HS-27A (cell line): ENCODE measurements at places on chromosomes 4 and X.

DNA sequence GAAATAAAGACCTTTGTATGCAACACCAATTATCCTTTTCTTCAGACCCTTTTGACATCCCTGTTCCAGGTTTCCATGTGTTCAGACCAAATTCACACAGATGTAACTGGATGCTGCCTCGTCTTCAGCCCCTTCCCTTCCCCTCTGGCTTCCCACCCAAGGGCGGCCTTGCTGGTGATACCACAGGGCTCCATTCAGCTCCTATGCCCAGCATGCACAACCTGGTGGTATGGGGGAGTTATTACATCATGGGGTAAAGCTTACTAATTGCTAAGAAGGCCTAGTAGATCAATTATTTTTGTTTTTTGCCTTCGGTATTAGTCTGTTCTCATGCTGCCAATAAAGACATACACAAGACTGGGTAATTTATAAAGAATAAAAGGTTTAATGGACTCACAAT is 317.0 kb upstream of the CXXC4 start:
- DNase-seq = no peak

GRCh38 chr4:146224326-146224966 is 10.1 kb downstream of the REELD1 start:
- DNase-seq = no peak

DNA sequence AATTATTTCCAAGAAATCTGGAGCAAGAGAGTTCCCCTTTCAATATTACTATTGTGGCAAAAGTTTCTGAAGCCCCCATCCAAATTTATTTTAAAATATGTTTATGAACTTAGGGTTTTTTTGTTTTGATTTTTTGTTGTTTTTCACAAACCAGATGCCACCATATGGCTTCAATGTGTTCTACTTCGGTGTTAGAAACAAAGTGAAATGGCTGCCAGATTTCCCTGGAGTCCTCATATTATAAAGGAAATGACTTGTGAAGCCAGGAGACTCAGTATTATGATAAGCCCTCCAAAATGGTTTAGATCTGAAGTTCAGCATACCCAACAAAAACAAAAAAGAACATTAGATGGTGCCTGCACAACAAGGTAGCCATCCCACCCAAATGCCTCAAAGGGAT is 154.2 kb upstream of the SPANXC start:
- DNase-seq = no peak

- DNase-seq = no peak
Observed at GRCh38 chr4:152109531-152110509, 349.0 kb upstream of the GATB start.

DNA sequence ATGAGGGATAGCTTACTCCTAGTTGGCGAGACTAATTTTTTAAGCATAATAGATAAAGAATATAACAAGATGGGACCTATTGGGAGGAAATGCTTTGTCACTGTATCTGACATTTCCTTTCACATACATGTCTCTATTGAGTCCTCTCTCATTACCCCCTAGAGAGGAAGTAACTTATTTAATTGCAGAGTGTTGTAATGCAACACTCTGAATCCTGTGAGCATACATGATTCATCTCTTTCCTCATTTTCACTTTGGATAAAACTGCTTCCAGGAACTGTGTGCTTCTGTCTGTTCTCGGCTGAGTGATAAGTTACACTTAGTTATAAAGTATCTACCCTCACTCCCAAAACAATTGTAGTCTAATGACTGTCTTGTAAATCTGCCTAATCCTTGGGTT is 266.1 kb upstream of the ANXA10 start:
- no peak for DNase-seq

DNA sequence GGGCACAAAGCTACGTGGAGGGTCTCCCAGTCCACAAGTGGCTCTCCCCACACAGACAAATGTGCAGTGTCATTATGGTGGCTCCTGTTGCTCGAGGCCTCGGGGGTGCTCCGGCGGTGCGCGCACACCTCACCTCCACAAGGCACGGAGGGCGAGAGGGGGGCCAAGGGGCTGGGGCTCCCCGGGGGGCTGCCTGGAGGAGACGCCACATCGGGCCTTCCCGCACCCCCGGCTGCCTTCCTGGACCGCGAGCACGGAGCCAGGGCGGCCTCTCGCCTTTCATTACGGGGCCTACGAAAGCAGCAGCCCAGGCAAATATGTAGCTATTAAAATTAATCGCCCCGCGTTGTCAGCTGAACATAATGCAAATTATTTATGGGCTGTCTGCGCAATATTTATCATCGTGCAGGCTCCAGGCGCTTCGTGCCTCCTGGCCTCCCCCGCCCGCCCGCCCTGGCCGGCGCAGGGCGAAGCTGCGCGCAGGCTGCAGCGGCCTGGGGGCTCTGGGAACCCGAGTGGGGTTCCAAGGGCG is 70.8 kb upstream of the BCOR start:
- DNase-seq = no peak

DNA sequence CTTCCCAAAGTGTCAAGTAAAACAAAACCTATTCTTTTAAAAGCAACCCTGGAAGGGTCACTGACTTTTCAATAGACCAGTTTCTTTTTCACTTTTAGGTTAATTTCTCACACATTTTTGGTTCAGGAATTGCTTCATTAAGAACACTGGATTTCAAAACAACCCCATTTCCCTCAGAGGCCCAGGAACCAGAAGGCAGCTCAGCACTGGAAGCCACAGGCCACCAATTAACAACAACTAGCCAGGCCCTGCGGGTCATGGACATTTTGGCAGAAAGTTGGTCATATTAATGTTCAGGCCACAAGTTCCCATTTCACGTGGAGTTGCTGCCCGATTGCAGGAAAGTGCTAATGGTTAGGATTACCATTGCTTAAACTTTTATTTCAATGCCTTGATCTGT is 39.8 kb downstream of the HAND2 start:
- DNase-seq = no peak

DNA sequence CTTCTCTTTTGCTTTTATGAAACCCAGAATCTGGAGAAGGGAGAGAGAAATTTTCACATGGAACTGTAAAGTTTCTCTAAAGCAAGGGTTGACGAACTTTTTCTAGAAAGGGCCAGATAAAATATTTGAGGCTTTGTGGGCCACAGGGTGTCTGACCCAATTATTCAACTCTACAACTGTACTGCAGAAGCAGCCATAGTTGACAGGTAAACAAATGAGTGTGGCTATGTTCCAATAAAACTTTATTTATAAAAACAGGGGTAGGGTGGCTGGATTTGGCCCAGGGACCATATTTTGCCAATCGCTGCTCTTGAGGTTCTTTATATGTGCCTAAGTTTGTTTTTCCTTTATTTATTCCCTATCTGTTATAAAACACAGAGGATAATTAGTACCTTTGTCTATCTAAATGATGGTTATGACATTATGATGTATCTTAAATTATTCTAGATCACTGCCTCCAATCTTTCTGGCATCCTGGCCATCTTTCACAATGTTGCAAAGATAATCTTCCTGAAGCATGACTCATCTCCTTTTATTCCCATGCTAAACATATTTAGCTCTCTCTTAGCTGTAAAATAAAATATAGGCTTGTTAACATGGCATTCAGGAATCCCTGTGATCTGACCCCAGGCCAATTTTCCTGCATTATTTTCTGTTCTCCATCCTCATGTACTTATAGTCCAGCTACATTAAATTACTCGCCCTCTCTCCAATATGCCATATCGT is 106.8 kb upstream of the CBLL2 start:
- DNase-seq = no peak

GRCh38 chrX:16144420-16144819 is 21.1 kb downstream of the GRPR start:
- DNase-seq = no peak

DNA sequence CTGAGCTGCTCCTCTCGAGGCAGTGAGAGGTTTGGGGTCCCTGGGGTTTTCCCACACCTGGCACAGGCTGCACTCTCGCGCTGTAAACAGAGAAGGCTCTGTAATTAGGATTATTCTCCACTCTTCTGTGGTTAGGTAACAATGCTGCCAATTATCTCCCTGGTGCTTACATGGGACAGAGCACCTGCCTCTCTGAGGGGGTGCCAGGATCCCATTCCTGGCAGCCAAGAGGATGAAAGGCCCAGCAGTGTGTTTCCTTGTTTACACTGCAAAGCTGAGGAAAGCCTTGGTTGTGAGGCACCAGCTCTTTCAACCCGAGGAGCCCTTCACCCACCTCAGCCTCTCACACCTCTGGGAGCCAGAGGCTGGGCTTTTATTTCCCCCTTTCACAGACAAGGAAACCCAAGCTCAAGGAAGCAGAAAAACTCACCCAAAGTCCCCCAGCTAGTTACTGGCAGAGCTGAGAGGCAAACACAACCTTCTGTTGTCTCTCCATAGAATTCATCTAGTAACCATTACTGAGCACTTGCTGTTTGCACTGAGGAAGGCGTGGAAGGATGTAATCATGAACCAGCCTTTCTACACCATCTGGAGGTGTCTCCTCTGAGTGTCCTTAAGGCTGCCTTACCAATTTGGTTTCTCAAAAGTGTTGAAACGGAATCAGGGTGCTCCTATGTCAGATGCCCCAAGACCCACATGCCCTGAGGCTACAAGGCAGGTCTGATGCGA is 39.7 kb upstream of the PROM1 start:
- no peak for DNase-seq

DNA sequence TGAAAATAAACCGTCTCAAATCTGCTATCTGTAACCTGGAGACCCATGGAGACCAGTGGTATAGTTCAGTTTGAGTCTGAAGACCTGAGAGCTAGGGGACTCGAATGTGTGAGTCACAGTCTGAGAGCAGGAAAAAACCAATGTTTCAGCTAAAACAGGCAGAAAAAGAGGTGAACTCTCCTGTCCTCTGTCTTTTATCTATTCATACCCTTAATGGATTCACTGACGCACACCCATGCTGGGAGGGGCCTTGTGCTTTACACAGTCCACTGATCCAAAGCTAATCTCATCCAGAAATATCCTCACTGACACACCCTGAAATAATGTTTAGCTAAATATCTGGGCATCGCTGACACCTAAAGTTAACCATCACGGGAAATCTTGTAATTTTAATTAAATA is 297.9 kb downstream of the GPM6A start:
- no peak for DNase-seq

GRCh38 chr4:170336238-170336775 is 246.6 kb upstream of the AADAT start:
- no peak for DNase-seq

DNA sequence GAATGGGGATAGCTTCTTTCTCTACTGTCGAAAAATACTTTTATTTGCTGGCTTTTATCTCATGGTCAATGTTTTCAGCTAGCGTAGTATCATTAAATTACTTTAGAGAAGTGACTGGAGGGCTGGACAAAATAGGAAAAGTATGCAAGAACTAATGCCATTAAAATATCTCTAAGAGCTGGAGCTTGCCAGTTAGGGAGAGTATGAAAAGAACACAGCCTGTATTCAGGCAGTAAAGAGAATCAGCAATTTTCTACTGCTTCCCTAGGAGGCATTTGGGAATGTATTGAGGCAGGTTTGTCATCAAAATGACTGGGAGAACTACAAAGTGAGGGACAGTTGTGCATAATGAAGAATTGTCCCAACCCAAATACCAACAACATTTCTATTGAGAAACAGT is 43.0 kb upstream of the FTHL17 start:
- no peak for DNase-seq

- DNase-seq = no peak
Observed at GRCh38 chr4:101850698-101851097, 60.2 kb downstream of the BANK1 start.

DNA sequence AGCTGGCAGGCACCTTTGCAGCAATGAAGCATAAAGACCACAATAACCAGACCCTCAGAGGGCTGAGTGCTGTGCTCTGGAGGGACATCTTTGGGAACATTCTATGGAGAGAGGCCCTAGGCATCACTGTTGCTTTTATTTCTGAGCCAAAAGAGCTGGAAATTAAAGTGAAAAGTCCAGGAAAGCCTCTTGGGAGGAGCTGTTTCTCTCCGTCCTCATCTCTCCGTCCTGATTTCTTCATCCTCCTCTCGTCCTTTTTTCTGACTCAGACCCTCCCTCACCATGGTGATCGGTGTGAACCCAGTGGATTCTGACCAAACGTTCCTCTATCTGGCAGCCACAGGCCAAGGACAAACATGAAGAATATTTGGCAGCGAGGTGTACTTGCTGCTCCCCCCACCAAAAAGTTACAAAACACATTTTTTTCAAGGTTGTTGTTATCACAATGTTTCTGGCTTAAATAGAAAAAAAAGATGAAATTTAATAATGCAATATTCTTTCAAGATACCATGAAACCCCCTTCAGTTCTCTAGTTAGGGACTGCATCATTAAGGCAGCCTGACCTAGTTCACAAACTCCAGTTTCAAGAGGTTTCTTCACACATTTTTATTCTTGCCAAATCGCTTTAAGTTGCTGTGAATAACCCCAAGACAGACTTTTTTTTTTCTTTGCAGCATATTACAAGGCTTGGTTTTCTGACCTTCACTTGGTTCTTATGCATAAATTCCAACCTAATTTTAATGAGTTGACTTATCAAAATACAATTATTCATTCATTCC is 80.2 kb downstream of the SCD5 start:
- DNase-seq = no peak

GRCh38 chr4:71229477-71230270 is 109.1 kb upstream of the SLC4A4 start:
- DNase-seq = no peak

DNA sequence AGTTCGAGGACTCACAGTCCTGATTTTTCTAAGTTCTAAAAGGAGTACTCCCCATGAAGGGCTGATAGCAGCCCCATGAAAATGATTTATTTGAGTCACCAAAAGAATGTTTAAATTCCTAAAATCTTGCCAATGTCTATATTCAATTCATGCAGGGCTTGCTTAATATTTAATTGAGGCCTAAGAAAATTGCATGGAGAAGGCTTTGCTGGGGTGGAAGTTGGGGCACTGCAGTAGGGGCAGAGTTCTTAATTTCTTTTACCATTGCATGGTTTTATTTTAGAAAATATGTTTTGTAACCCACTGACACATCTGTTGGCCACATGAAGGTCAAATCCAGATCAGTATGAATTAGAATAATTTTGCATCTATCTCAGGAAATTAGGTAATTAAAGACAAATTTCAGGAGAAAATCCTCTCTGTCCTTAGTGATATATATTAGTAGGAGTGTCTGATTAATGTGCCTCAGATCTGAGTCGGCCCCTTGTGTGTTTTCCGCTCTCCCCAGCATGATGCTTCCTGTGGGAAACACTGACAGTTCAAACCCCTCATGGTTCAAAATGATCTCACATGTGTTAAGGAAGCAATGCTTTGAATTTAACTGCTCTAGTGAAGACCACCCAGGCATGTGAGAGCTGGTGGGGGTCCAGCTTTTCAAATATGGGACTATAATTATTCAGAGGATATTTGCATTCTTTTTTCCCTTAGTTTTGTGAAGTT is 54.0 kb upstream of the EGFL6 start:
- DNase-seq = no peak

GRCh38 chr4:7595934-7596461 is 161.3 kb upstream of the PSAPL1 start:
- DNase-seq = no peak
